ENCODE measurements at places on chromosomes 5 and 9.

DNA sequence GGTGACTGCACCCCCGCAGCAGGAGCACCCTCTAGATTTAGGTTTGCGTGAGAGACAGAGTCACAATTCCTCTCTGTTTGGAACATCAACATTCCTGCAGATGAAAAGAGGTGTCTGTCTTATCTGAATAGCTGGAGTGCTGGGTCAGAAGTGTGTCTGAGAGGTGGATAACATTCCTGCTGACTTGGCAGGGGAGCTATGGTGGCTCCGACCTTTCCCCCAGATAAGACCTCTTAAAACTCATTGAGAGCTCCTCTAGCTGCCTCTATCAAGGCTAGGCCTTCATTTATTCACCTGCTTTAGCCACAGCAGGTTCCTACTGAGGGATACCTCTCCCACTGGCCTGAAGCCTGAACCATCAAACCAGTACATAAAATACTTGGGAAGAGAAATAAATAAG, 615.5 kb downstream of the LRRC70 start:
- no peak for DNase-seq

- no peak for DNase-seq
These were observed 31.2 kb upstream of the RNU6ATAC start for GRCh38 chr9:134195558-134195957.

DNA sequence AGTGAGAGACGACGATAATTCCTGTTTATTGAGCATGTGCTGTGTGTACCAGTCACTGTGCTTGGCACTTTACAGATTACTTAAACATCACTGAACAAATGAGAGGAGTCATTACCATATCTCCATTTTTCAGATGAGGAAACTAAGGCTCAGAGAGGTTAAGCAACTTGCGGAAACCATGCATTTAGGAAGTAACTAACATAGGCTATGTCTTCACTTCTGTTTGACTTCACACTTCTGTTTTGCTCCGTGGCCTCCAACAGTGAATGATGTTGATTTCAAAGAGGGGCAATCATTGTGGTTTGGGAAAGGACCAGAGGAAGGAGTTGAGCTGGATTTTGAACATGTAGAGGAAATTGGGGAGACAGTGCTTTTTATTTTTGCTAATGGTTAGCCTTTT, 16.7 kb downstream of the GCNT1 start:
- DNase-seq = no peak

- DNase-seq = no peak
These were observed 68.7 kb downstream of the LNPEP start for GRCh38 chr5:97004423-97005060.

- DNase-seq = no peak
These were observed 118.6 kb downstream of the PDE8B start for GRCh38 chr5:77328930-77329647.

GRCh38 chr5:174801798-174802197, 77.4 kb downstream of the MSX2 start:
- no peak for DNase-seq

- no peak for DNase-seq
These were observed 86.1 kb downstream of the TLE4 start for GRCh38 chr9:79657891-79658290.

GRCh38 chr5:67771791-67772190, 443.8 kb upstream of the PIK3R1 start:
- no peak for DNase-seq

- DNase-seq = no peak
These were observed 3.3 kb downstream of the SLF1 start for GRCh38 chr5:94621763-94622162.

DNA sequence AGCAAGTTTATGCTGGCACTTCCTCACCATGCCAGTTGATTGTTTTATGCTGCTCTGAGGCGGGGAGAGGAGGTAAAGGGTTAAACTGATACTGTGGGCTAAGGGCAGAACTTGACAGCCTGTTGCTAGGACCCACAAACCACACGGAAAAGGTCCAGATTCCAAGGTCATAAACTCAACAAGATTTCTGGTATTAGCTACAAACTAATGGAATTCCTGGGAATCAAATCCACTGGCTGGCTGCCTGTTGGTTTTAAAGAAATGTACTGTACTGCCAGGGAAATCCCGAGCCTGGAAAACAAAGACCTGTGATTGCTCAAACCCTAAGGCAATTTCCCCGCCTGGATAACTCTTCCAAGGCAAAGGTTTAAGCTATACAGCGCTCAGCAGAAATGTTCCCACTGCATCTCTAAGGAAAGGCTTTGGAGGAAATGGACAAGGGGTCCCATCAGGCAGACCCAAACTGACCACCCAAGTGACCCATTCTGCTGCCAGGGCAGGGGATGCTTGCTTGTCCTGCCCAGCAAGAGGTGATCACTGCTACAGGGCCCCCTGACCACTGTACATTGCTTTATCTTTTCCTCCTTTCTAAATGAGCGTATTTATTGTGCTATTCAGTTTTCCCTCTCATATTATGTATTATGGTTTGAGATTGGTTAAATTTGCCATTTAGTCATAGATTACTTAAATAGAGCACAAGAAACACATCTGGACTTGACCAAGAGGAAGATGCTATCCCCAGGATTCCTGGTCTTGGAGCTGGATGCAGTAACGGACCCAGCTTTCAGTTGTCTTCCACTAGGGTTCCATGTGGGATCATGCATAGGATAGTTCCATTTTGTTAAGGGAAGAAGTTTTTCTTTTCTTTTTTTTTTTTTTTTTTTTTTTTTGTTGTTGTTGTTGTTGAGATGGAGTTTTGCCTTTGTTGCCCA, 124.3 kb downstream of the SUSD1 start:
- no peak for DNase-seq

- no peak for DNase-seq
These were observed 151.2 kb upstream of the ADRA1B start for GRCh38 chr5:159765135-159765433.

- DNase-seq = no peak
These were observed 41.9 kb upstream of the TNFSF15 start for GRCh38 chr9:114847492-114848417.

DNA sequence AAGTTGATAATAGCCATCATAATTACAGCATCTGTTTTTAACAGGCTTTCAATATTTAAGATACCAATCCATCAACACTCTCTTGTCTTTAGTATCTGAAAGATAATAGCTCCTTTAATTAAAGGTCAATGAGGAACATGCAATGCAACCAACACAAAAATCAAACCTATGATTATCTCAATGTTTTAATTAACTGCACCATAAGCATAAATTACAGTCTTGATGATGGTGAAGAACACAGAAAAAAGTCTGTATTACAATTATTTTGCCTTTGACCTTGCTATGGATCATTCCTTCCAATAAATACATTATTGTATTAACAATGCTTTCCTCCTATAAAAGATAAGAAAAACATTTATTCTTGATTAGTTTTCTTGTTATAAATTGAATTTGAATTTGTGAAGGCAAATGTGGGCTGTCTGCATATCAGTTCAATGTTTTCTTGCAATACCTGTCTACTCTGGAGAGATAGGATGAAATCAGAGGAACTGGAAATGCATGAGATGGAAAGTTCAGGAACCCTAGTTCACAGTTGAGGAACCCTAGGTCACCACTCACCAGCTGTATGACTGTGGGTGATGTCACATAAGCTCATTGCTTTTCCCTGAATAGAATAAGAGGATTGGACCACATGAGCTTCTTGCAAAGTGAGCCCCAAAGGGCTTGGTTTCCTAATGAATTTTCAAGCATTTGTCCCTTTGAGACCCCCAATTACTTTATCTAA, 58.5 kb upstream of the ANXA1 start:
- no peak for DNase-seq

- no peak for DNase-seq
These were observed 221.6 kb downstream of the ACTL7B start for GRCh38 chr9:108634204-108634603.

- no peak for DNase-seq
These were observed 11.4 kb upstream of the ANKRD33B start for GRCh38 chr5:10552183-10553143.

DNA sequence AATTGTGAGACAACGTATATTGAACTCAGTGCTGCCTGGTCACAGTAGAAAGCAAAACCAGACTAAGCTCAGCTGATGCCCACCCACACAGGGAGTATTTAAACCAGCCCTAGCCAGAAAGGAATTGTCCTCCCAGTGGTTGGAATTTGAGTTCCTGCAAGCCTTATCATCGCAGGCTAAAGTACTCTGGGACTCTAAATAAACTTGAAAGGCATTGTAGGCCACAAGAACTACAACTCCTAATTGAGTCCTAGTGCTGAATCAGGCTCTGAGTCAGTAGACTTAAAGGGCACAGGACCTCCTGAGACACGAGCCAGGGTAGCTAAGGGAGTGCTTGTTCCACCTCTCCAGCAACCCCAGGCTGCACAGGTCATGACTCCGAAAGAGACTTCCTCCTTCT, 171.4 kb downstream of the MCTP1 start:
- DNase-seq = no peak

GRCh38 chr9:28951945-28952344, 1378.7 kb upstream of the C9orf72 start:
- no peak for DNase-seq

GRCh38 chr9:77663754-77664153, 15.6 kb upstream of the GNA14 start:
- DNase-seq = no peak

DNA sequence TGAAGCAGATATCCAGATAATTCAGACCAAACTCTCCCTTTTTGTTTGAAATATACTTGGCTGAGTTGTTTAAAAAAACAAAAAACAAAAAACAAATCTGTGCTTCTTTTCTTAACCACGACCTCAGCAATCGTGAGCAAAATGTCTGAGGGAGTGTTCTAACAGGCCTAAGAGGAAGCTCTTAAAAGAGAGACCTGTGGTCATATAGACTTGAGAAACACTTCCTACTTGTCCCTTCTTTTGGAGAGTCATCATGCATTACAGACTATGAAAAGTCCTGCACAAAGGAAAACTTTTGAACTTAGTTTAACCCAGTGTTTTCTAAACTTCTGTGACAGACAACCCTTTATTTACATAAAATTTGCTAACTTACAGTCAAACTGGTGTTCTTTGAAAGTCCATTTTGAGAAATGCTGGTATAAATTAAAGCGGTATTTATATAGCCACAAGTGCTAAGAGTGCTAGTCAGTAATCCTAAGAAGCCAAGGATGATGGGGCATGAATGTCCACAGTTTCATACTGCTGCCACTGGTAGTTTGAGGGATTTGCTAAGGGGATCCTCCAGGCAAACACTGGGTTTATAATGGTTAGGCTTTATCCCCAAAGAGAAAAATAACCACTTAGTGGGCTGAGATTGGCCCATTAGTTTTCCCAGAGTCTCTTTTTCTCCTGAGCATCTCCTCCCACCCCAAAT, 199.8 kb downstream of the LRRC70 start:
- no peak for DNase-seq

DNA sequence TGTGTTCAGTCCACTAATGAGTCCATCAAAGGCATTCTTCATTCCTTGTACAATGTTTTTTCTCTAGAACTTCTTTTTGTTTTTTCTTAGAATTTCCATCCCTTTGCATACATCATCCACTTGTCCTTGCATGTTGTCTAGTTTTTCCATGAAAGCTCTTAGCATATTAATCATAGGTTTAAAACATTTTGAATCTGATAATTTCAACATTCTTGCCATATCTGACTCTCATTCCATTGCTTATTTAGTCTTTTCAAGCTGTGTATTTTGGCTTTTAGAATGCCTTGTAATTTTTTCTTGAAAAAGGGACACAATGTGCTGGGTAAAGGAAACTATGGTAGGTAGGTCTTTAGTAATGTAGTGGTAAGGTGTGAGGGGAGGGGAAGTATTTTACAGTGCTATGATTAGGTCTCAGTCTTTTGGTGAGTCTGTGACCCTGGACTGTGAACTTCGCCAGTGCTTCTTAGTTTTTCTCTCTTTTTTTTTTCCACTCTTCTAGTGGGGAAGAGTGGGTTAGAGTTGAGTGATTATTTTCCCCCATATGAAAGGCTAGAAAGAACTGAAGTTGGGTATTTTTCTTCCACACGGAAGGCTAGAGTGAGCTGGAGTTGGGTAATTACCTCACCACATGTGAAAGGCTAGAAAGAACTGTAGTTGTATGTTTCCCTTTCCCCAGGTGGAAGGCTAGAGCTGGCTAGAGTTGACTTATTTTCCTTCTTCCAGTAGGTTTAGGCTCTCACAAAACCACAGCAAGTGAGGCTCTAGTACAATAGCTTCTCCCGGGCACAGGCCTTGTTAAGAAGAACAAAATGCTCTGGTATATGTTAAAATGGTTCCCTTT, 172.1 kb downstream of the SNX18 start:
- no peak for DNase-seq

DNA sequence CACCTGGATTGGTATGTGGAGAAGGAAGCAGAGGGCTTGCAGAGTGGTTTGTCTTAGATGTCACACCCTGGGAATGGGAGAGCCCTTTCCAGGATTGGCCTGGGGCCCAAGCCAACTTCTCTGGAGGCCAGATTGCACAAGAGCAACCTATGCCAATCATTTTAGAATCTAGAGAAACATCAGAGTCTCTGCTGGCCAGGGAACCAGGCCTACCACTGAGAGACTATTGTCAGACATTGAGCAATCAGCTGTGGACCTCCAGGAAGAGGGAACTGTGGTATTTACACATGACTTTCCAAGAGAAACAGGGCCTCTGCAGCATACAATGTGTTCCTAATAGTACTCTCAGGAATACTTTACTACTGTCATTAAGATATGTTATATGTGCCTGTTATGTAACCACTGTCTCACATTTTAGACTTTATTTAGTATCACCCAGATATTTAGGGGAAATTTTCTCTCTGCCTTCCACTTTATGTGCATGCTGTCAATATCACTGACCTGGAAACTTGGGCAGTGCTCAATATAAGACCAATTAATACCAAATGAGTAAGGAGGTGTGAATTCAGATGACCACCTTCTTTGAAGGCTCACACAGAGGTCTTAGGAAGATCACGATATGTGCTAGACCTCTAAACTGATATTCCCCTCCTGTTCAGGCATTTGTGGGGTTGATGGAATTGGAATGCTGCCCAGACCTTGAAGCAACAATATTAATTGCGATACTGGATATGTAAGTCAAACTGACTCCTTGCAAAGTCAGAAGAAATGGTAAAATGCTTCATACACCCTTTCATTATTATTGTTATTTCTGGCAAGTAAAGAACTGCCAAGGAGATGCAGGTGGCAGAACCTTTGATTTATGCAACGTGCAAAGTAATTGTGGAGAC, 20.5 kb upstream of the CCL28 start:
- no peak for DNase-seq

GRCh38 chr5:133642153-133642722, 29.9 kb upstream of the FSTL4 start:
- no peak for DNase-seq

DNA sequence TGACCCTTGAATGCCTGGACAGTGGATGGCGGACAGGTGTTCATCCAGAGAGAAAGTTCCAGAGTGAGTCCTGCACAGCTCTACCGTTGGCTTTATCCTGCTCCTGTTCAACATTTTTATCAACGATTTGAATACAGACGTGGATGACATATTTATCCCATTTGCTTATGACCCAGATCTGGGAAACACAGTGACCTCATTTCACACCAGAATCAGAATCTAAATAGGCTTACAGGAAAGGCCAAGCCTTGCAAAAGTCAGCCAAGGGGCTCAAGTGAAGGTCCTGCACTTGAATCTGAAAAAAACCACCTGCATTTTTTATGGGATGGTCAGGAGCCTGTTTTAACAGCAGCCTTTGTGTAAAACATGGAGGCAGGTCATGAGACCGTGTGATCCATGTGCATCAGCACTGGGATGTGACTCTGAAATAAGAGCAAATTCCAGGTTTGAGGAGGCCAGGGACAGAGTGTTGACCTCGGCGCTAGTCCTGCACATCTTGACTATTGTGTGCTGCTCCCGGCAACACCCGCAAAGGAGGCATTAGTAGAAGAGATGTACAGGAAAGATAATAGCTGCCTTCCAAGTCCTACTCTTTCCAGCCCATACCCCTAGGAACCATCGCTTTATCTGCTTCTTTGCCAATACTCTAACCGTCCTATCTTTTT, 18.5 kb downstream of the PDZD2 start:
- DNase-seq = no peak

- no peak for DNase-seq
These were observed 457.3 kb downstream of the DMAC1 start for GRCh38 chr9:7342229-7342628.

All from activated T-helper 1 cell treated with anti-CD3 and anti-CD28 coated beads, Interleukin-2, amount 50 U/mL, for 16 hours (primary cell).